ENCODE measurements at places on chromosomes 11 and 22.
A peak's percentile ranks its signal among the peaks of the same experiment; 100 is the strongest.

GRCh38 chr11:65110354-65110861 lies 1.3 kb upstream of the TM7SF2 start:
- peak; percentile 93 for DNase-seq

DNA sequence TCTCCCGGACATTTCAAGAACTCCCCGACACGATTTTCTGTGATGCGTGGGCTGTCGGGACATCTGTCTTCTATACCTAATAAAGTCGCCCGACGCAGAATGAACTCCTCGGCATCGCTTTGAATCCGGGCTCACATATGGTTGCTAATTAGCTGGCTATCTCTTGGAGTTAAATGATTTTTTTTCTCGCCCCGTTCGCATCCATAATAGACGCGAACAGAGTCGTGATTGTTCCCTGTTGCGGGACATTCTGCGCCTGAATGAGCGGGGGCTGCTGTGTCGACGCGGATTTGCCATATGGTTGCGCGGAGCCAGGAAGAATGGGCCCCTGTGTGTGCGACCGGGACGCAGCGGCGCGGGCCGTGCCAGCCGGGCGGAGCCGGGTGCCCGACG lies 16.4 kb downstream of the CDKN1C start:
- DNase-seq: no peak

- no peak for DNase-seq
These were observed 134.4 kb upstream of the ZC3H12C start for GRCh38 chr11:109958821-109959166.

DNA sequence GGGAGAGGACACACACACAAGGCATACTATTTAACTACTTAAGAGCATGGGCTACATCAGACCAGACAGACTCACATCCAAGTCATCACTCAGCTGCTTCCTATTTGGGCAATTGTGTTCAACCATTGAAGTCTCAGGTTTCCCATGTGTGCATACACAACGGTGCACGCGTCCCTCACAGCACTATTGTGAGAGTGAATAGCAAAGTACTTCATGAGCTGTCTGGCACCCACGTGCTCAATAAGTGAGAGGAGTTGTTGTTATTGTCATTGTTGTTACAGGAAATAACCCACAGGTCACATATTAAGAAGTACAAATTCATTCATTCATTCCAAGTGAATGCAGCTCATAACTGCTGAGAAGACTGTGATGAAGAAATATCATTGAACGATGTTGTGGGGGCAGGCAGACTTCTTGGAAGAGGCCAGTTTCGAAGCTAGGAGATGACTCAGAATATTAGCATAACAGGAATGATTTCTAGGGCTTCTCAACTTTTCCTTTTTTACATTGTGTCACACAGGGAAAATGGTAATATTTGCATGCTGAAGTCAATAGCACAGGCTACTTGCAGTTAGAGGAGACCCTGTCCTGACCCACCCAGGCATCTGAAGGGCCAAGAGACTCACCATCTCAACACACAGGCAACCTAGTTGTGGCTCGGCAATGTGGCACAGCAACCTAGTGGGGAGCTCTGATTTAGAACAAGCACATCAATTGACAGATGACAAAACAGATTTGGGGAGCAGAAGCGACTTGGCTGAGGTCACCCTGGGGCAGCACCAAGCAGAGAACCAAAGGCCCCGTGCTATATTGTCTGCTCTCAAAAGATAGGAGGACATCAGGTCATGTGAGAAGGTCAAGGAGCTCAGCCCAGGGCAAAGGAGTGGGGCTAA lies 606.0 kb downstream of the BUD13 start:
- DNase-seq: no peak

GRCh38 chr22:35727436-35727835 lies 9.8 kb downstream of the APOL5 start:
- DNase-seq: no peak

- DNase-seq: no peak
These were observed 43.1 kb upstream of the TRIM77 start for GRCh38 chr11:89667001-89667400.

GRCh38 chr11:119795690-119796089 lies 66.7 kb upstream of the NECTIN1 start:
- no peak for DNase-seq

DNA sequence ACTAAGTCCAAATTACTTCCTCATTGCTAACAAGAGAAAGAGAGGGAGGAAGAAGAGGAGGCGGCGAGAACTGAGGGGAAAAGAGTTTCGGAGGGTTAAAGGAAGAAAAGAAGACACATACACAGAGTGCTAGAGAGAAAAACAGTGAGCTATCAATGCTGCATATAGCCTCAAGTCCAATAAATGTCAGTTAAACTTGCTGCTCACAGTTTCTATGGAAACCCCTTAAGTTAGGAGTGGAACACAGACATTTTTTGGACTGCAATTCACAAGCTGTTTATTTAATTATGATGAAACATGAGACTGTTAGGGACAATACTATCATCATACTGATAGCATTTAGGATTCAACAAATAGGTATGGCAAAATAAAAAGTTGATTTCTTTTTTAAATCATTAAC lies 1320.4 kb downstream of the LRRC4C start:
- DNase-seq: no peak

DNA sequence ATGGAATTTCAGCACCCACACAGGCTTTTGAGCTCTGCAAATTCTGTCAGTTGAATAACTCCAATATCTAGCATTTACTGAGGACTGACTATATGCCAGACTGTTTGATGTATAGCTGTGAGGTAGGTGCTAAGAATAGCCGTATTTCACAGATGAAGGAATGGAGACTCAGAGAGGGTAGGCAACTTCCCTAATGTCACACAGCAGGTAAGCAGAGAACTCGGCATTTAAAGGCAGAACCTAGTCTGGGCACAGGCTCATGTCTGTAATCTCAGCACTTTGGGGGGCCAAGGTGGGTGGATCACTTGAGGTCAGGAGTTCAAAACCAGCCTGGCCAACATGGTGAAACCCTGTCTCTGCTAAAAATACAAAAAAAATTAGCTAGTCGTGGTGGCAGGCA lies 184.1 kb downstream of the BCR start:
- no peak for DNase-seq

DNA sequence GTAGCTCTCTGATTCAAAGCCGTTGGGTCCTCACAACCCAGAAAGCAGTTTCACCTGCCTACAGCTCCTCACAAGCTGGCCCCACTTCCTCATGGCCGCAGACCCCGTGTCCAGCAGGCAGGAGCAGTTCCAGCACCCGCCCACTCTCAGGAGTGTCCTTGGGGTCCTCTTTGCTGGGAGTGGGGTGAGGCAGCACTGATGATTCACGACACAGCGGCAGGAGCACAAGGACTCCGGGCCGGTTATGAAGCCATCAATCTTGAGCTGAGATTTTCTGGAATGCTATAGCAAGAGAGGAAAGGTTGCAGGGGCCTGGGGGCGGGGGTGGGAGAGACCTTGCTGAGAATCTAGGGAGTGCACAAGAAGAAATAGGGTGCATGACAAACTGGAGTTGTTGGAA lies 311.2 kb downstream of the NXPE2 start:
- no peak for DNase-seq

DNA sequence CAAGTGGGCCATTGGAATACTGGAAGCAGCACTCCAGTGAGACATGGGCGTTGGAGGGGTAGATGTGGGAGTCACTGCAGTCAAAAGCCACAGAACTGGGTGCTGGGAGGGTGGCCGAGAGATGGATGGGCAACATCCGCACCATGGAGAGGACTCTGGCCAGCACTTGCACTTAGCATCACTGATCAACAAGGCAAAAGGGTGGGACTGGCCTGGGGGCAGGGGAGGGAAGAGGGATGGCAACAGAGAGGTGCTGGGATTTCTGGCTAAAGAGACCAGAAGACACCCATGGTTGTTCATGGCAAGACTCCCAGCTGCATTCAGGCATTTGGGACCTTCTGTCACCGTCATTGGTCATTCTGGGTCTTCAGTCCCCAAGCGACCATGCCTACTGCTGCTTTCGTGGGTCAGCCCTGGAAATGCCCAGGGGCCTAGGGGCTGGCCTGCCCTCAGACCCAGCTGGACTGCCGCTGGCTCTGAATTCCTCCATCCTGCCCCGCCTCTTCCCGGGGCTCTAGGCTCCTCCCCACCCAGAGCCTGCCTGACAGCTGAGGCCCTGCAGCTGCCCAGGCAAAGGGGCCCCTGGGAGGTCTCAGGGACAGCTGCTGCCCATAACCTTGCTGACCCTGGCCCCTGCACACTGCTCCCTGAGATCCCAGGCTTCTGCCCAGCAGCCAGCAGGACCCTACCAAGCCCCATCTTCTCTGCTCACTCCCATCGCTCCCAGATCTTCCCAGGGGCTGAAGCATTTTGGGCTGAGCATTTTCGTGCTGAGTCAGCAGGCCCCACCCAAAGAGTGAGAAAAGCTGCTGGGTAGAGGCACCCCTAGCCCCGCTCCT lies 13.0 kb upstream of the CDC42EP2 start:
- no peak for DNase-seq

- DNase-seq: no peak
These were observed 121.8 kb downstream of the INSC start for GRCh38 chr11:15236559-15236958.

- no peak for DNase-seq
These were observed 76.5 kb upstream of the ARFGAP3 start for GRCh38 chr22:42933485-42934091.
